Stimulated activated CD4-positive, alpha-beta T cell treated with anti-CD3 and anti-CD28 coated beads, Interleukin-1b, Interleukin-23, amount 100 ng/mL, for 1 hour (primary cell): ENCODE measurements at places on chromosomes 2 and 18.

DNA sequence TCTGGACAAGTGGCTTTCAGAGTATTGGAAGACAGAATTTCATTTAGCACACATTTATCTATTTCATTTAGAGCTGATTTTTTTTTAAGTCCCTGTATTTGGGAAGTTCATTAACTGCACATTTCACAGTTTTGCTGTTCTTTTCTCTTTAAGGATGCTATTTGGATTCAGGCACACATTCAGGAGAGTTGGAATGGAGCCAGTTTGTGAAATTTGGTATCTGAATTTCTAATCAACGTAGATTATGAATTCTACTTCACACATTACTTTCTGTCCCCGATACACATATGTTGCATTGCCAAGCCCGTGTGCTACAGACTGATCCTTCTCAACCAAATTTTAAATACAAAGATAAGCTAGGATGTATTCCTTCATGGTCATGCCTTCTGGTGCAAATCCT is 503.9 kb downstream of the IRS1 start:
- DNase-seq = no peak

DNA sequence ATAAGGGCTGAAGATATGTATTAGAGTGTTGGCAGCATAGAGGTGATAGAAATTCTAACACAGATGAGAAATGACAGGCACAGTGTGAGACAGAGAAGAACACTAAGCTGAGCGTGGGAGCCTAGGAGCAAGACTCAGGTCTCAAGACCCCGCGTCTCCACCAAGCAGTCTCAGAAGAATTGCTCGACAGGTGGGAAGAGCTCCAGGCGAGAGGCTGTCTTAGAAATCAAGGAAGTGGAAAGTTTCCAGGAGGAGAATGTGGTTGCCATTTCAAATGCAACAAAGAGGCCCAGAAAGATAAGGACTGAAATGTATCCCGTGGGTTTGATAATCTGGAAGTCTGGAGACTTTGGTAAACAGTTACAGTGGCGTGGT is 31.5 kb upstream of the CAB39 start:
- no peak for DNase-seq

DNA sequence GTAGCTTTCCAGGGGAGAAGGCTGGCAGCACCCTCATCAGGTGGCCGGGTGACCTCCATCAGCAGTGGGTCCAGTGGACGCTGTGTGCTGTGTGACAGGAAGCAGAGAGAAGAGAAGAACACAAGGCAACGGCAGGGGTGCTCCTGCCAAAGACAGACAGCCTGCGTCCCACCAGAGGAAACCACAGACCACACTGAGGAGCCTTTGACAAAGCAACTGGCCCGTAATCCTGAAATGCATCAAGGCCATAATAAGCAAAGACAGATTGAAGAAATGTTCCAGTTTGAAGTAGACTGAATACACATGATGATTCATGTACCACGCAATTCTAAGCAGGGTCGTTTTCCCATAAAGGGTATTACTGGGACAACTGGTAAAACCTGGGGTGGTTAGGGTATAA is 172.4 kb downstream of the FBXO15 start:
- DNase-seq = no peak

DNA sequence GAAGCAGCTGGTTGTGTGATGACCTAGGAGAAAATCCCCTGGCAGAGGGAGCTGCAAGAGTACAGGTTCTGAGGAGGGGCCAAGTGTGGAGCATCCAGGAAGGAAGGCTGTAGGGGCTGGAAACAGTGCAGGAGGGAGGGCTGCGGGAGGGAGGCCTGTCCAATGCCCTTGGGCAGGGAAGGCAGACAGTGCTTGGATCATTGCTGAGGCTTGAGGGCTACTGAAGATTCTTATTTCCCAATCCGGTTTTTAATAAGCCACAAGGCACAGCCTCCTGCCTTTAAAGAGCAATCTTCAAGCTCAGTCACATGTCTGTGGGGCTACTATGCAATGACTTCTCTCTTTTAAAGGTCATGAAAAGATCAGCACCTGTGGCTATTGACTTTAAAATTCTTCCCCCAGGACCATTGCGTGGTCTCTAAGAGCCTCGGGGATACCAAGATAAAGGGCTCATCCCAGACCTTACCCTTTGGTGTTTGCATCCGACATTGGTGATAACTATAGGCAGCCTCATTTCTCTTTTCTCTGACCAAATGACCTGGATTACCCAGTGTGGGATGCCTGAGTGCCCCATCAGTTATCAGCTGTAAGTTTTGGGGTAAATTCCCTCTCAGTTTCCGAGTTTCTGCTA is 149.6 kb downstream of the DOCK10 start:
- no peak for DNase-seq

DNA sequence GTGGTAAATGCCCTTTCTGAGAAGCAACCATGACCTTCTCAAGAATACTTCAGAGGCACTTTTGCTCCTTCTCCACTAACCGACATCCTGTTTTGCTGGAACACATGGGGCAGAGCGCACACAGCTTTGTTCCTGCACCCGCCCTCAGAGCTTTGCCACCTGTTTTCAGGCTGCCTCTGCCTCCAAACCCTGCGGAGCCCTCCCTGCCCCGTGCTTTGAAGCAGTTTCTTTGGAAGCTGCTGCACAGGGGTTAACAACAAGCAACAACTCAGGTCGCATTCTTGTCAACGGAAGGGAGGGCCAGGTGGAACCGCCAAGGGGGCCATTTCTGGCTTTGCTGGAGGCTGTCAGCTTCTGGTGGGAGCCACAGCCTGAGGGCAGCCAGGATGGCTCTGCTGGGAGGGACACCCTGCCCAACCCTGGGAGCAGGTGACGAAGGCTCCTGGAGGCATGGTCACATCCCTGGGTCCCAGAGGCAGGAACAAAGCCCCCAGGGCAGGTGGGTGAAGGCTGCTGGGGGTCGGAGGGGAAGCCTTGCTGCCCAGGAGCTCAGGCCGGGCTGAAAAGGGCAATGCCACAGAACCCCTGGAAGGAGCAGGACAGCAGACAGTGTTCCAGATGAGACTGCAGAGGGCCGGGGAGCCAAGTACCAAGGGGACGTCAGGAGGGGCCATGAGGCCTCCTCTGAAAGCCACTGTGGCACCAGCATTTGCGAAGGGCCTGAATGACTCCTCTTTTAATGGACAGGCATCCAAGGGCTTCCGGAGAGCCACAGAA is 46.8 kb downstream of the MRPS5 start:
- DNase-seq = no peak

GRCh38 chr2:134320930-134321329 is 67.1 kb downstream of the MGAT5 start:
- DNase-seq = no peak

GRCh38 chr18:39375066-39375465 is 1809.5 kb upstream of the CELF4 start:
- DNase-seq = no peak

DNA sequence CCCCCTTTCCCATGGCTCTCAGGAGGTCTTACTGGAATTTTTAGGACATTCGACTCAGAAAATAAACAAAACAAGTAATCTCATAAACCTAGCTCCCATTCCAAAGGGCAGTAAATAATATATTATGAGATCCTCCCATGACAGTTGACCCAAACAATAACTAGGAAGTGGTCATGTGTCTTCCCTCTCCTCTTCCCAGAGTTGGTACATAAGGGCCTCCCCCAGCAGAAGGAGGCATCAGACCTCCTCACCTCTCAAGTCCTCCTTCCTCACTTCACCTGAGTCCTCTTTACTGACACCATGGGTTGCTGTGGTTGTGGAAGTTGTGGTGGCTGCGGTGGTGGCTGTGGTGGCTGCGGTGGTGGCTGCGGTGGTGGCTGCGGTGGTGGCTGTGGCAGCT is at the start of gene SCYGR7:
Gene SCYGR7, plus strand, starts transcription at position 301 of the 400 bp plus-strand sequence. Its CDS starts 0 bp downstream, at position 301.
- DNase-seq = no peak

GRCh38 chr2:229873123-229873581 is 48.7 kb downstream of the TRIP12 start:
- no peak for DNase-seq

- no peak for DNase-seq
Measured at GRCh38 chr18:7521226-7521856, 45.8 kb upstream of the PTPRM start.

GRCh38 chr2:43894743-43895142 is 56.0 kb downstream of the ABCG8 start:
- no peak for DNase-seq

DNA sequence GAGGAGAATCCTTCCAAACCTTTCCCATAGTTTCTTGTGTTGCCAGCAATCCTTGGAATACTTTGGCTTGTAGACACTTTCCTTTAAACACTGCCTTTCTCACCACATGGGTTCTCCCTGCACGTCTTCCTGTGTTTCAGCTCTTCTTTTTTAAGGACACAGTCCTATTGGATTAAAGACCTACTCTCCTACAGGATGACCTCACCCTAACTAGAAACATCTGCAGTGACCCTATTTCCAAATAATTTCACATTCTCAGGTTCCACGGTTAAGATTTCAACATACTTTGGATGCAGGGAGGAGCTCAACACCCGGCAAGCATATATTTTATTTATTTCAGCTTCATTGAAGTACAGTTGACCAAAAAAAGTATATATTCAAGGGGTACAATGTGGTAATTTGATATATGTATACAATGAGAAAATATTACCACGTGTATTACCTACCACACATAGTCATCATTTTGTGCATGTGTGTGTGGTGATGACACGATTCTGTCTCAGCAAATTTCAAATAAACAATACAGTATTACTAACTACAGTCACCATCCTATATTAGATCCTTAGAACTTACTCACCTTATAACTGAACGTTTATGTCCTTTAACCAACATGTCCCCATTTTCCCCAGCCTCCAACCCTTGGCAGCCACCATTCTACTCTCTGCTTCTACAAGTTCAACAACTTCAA is 745.0 kb downstream of the CBLN2 start:
- no peak for DNase-seq

DNA sequence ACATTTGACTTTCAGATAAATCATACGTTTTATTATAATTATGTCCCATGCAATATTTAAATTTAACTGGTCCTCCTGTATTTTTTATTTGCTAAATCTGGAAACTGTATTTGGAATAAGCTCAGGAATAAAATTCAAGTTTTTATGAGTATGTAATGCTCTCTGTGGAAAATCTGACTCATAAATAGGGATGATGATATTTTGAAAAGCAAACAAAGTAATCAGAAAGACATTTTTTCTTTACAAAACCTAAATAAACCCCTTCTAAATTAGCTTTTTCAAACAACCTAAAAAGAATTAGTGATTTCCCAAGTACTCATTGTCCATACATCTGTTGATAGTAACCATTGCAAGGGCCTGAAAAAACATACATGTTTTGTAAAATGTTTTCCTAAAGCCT is 41.1 kb downstream of the ASB1 start:
- no peak for DNase-seq

DNA sequence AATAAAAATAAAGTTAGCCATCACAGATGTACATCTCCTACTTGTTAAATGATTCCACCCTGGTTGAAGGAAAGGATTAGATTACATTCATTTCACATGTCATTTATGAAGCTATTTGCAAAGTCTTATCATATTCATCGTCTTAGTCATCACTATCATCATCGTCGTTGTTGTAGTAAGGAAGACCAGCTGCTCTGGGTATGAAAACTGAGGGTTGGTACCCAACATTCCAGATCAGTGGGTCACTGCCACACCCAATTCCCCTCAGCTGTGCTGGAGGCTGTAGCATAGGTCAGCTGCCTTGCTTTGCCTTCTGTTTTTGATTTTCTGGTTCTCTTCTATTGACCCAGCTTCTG is 20.9 kb upstream of the CCBE1 start:
- DNase-seq = no peak

GRCh38 chr2:179661986-179662385 is 199.4 kb downstream of the ZNF385B start:
- no peak for DNase-seq

- DNase-seq = no peak
Measured at GRCh38 chr2:86414996-86415395, 26.2 kb upstream of the KDM3A start.

DNA sequence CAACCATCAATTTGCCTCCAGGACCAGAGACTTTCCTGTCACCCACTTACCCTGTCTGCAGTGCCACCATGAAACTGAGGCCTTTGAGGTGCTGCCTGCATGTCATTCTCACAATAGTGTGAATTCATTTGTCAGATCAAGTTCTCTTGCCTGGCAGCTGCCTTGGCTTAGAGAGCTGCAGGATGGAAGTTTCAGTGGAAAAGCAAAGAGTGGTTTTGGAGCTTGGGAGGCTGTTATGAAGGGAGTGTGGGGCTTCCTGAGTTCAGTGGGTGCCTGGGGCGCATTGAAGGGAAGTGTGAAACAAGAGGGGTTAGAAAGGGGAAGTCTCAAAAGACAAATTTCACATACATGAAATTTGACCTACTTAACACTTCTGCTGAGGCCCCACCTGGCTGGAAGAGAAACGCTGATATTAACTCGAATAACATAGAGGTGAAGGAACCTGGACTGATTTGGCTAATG is 7.9 kb upstream of the LBH start:
- DNase-seq = no peak

GRCh38 chr2:232981356-232981755 is 31.7 kb downstream of the NGEF start:
- DNase-seq = no peak

- no peak for DNase-seq
Measured at GRCh38 chr2:181183878-181184542, 203.6 kb downstream of the UBE2E3 start.

- no peak for DNase-seq
Measured at GRCh38 chr2:169715379-169716237, 18.0 kb upstream of the KLHL23 start.

GRCh38 chr2:241255542-241256167 is 59.8 kb downstream of the HDLBP start:
- no peak for DNase-seq

DNA sequence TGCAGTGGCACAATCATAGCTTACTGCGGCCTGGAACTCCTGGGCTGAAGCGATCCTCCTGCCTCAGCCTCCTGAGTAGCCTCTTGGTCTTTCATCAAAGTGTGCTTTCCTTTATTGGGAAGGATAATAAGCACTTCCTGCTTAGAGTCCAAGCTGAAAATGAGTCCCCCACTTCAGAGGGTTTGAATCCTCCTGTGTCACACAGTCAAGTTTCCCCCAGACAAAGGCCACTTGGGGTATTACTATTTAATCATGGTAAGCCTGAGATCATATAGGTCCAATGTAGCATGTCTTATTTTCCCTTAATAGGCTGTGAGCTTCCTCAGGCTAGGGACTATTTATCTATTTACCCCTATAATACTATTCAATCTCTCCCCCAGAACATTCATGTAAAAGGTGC is 11.4 kb upstream of the KIAA2012 start:
- no peak for DNase-seq

GRCh38 chr2:86518481-86518880 is 44.8 kb downstream of the CHMP3 start:
- no peak for DNase-seq

- DNase-seq = peak; percentile 14
Measured at GRCh38 chr2:113370478-113371091, 66.9 kb upstream of the ZNG1B start.

- no peak for DNase-seq
Measured at GRCh38 chr18:9348079-9348671, 13.6 kb downstream of the TWSG1 start.

- no peak for DNase-seq
Measured at GRCh38 chr2:108444941-108445840, 3.8 kb upstream of the GCC2 start.

DNA sequence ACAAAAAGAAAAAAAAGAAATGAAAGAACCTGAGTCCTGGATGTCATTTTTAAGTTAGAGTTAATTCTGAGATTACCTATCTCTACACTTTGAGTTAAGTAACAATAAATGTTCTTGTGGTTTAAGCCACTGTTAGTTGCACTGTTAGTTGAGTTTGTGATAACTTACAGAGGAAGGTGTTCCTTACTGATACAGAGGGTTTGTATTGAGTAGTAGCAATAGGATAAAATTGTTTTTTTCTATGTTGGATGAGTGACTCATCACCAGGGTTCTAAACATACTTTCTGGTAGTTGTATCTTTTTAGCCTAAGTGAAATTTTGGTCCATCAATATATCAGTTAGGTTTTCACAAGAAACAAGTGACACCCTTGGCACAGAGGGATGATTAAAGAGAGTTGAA is 4.0 kb upstream of the LCLAT1 start:
- no peak for DNase-seq
